Common myeloid progenitor, CD34-positive (primary cell): ENCODE measurements at places on chromosomes 1 and 21.

GRCh38 chr1:43565600-43566360, 35.1 kb downstream of the PTPRF start:
- DNase-seq, result peak; percentile 57

DNA sequence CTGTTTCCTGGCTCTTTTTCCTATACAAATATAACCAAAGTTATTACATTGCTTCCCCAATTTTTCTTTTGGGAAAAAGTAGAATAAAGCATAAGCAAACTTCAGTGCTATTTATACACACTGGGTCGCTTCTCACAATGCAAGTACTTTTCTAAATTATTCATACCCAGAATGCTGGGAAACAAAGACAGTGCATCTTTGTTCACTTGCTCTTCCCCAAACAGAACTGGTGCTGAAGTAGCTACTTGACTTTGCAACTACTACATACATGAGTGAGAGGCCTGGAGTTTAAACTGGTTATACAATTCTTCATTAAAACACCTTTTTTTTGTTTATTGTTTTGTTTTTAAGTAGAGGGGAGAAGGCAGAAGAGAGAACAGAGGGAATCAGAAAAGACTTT, 40.2 kb downstream of the STX6 start:
- no peak for DNase-seq

DNA sequence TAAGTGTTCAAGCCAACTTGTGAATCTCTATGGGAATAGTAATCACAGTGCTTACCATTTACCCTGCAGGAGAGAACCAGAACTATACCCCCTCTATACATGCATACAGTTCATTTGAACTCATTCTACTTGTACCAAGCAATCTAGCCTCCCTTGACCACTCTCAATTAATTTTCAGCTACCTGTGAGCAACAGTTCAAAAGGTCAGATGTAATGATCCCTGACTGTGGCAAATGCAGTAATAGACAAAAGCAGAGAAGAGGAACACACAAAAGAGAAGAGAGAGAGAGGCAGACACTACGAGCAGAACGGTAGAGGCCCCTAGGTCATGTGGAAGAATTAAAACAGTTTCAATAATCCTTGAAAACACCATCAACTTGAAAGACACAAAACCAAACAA, 52.8 kb downstream of the FMO4 start:
- DNase-seq, result no peak

- DNase-seq, result no peak
These were observed 136.6 kb downstream of the PRDM2 start for GRCh38 chr1:13836631-13837030.

DNA sequence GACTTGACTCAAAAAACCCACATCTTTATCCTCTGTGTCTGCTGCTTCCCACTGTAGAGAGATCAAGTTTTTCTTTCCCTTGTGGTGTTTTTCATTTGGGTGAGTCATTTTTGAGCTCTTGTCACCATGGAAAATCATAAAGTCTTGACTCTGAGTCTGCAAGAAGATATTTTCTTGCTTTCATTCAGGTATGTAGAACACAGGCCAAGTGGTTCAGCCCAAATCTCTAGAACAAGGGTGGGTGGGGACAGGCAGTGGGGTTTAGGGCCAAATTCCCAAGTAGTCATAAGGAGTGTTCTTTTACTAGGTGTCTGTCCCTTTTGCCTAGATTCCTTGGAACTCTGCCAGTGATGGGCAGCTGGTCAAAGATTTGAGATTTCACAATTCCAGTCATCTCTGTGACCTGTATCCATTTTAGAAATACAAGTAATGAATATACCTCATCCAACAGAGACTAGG, 21.5 kb upstream of the ARHGAP29 start:
- DNase-seq, result no peak

DNA sequence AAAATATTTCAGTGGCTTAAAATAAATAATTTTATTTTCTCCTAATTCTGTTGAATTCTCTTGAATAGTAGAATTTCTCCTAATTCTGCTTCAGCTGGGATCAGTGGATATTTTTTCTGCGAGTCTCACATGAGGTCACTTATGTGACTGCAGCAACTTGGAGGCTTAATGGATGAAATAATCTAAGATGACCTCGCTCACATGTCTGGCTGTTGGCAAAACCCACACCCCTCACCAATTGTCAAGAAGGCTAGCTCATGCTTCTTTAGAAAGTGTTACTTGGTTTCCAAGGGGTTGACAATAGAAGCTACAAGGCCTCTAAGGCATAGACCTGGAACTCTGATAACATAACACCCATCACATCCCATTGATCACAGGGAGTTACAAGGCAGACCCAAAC, 156.9 kb upstream of the DPYD start:
- no peak for DNase-seq

DNA sequence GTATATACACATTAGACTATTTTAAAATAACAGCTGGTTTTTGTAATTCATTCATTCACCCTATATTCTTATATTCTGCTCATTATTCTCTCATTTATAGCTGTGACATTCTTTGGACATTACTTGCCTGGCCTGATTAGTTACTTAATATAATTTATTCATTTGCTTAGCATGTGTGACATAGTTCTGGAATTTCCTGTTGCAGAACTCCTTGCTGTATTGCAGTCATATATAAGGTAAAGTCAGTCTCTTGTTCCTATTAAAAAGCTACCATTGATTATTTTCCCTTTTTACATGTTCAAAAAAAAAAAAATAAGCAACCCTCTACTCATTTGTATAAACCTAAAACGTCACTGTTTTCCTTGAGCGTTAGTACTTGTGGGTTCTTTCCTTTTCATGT, 23.9 kb downstream of the GNAT2 start:
- DNase-seq, result no peak

- DNase-seq, result no peak
These were observed 61.1 kb downstream of the GADD45A start for GRCh38 chr1:67745875-67746698.

DNA sequence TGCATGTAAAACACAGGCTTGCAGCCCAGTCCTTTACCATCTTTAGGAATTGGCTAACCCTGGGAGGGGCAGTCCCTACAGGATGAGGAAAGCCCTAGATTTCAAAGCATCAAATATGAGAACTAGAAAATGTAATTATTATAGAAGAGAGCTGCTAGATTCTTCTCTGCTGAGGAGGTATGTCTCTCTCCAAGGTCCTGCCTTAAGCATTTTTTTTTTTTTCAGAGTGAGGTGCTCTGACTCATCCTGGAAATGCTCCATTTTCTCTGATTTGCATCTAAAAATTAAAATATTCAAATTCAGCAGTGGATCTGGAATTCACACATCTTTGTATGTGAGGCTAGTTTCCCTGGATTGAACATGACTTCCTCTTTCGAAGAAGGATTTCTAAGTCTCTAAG, 149.8 kb downstream of the ZNF648 start:
- DNase-seq, result no peak

GRCh38 chr1:3312898-3313575, 141.4 kb upstream of the ARHGEF16 start:
- peak; percentile 96 for DNase-seq

GRCh38 chr1:67566803-67567377, 118.1 kb upstream of the GADD45A start:
- no peak for DNase-seq

- DNase-seq, result peak; percentile 63
These were observed 15.2 kb downstream of the BCAN start for GRCh38 chr1:156656806-156657740.

DNA sequence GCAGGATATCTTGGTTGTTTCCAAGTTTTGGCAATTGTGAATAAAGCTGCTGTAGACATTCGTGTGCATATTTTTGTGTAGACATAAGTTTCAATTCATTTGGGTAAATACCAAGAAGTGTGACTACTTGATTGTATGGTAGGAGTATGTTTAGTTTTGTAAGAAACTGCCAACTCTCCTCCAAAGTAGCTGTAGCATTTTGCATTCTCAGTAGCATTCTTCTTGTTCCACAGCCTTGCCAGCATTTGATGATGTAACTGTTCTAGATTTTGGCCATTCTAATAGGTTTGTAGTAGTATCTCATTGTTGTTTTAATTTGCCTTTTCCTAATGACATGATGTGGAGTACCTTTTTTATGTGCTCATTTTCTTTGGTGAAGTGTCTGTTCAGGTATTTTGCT, 38.6 kb upstream of the PLA2G4A start:
- no peak for DNase-seq

- no peak for DNase-seq
These were observed 241.1 kb upstream of the CSF3R start for GRCh38 chr1:36723813-36724212.

DNA sequence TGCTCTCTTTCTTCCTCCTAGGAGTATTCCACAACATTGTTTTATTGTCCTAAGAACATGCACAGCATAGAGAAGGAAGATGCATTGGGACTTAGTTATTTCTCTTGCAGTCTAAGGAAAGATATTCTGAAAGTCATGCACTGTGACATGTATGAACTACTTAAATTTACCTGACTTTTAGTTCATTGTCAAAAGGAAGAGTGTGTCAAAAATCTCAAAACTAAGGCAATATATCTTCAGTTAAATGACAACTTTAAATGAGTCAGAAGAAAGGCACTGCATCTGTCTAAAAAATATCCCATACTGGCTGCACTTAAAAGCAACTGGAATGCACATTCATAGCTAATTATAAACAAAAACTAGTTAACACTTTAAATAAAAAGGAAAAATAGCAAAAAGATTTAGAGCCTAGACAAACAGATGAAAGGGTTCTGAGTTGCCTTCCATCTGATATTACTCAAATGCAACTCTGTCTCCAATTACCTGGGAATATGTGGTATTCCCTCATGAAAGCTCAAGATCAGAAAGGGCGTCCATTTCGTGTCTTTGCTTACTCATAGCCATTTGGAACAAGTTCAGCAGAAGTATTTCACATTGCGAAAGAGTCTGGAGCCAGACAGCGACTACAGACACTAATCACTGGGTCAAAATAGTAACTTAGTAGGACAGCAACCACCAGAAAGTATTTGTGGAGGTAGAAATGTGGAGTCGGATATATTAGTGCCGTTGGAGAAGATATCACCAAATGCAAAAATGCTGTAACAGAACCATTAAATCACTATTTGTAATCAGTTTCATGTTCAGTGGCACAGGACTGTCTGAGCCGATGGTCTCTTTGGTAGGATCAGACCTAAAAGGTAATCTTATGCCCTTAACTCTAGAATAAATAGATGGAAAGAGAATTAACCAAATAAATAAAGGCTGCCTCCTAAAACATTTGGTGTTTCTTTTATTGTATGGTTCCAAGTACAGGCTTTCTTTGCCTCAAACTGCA, 225.7 kb downstream of the GREM2 start:
- DNase-seq, result no peak

DNA sequence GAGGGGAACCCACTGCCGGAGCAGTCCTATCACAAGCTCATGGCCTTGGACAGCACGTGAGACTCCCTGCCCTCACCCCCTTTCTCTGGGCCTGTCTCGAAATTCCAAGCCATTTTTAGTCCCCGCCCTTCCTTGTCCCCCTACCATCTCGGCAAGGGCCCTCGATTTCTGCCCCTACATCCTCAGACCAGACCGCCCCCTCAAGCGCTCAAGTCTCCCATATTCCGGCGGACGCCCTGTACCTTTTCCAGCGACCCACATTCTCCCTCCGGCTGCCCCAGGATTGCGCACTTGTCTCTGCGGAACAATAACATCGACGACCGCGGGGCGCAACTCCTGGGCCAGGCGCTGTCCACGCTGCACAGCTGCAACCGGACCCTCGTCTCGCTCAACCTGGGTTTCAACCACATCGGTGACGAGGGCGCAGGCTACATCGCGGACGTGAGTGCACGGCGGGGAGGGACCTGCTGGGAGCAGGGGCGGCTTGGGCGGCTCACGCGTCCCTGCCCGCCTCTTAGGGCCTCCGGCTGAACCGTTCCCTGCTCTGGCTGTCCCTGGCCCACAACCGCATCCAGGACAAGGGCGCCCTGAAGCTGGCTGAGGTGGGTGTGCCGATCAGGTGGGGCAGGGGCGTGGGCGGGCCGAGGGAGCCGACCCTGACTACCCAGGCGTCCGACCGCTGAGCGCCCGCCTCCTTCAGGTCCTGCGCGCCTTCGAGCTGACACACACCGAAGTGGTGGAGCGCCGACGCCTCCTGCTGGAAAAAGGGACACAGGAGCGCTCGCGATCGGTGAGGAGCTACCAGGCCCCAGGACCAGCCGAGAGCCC, 7.0 kb downstream of the LRRC71 start:
- peak; percentile 82 for DNase-seq

DNA sequence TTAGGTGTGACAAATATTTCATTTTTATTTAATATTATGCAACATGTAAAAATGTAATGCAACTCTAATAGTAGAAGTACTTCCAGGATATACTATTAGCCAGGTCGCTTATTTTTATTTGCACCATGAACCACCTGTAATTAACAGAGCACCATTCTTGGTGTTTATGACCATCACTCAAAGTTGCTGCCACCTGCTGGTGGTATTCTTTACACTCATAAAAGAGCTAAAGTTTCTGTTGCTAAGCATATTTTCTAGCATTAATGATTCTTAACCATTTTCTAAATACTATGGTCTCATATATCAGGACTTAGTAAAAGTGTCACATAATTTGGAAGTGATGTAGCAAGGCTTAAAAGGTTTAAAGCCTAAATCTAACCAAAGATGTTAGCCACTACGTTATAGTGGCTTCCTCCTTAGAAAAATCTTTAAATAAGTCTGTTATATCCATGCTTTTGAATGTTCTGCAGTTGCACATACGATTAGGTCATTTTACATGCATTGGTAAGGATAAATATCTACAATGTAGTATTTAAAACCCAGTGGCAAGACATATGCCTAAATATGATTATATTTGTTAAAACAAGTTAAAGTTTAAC, 244.5 kb downstream of the NEGR1 start:
- peak; percentile 66 for DNase-seq

GRCh38 chr1:206012086-206012859, 9.1 kb upstream of the RAB7B start:
- peak; percentile 95 for DNase-seq

DNA sequence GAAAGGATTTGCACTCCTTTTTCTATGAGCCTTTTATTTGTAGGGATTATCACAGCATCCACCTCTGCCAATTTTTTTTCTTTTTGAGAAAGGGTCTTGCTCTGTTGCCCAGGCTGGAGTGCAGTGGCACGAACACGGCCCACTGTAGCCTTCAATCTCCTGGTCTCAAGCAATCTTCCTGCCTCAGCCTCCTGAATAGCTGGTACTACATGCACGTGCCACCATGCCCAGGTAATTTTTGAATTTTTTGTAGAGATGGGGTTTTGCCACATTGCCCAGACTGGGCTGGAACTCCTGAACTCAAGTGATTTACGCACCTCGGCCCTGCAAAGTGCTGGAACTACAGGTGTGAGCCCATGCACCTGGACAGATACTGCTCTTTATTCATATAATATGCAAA, 2.1 kb downstream of the SAMSN1 start:
- DNase-seq, result no peak
